EL (cell line): ENCODE measurements at places on chromosomes 1 and 21.

- no peak for DNase-seq
Observed at GRCh38 chr1:198287916-198288315, 131.1 kb downstream of the NEK7 start.

DNA sequence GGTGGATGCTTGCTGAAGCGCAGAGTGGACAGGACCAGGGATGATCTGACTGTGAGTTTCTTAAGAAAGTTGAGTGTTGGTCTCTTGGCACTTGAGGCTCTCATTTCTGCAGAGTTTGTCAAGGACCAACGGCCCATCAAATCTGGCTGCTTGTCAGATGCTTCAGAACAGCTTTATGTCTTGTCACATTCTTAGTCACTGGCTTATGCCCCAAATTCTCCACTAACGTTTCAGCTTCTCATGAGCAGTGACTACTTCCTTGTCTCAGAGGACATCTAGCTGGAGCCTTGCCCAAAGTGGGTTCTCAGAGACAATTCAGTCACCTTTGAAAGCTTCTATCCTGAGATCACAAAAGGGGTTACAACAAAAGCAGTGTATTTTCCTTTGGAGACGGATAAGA is 92.3 kb downstream of the ST6GALNAC5 start:
- DNase-seq = peak; percentile 20

DNA sequence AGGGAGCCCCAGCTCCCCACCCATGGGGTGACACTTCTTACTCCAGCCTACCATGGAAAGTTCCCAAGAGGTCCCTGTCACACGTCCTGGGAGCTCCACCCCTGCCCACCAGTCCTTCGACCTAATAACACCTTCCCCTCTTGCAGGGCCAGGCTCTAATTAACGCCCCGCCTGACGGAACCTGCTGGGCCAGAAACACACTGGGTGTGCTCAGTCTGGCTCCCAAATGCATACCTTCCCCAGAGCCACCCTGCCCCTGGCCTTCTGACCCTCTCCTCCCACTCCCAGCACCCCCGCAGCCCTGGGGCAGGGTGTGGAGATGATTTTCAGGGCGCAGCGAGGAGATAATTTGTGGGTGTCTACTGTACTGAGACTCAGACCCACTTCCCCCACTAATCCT is 20.6 kb downstream of the PGLYRP3 start:
- DNase-seq = no peak

GRCh38 chr1:45328680-45329079 is 2.0 kb downstream of the HPDL start:
- DNase-seq = no peak

GRCh38 chr1:2255420-2256369 is 27.6 kb downstream of the SKI start:
- DNase-seq = peak; percentile 74

GRCh38 chr21:42022091-42022430 is 11.9 kb upstream of the ZBTB21 start:
- DNase-seq = no peak

DNA sequence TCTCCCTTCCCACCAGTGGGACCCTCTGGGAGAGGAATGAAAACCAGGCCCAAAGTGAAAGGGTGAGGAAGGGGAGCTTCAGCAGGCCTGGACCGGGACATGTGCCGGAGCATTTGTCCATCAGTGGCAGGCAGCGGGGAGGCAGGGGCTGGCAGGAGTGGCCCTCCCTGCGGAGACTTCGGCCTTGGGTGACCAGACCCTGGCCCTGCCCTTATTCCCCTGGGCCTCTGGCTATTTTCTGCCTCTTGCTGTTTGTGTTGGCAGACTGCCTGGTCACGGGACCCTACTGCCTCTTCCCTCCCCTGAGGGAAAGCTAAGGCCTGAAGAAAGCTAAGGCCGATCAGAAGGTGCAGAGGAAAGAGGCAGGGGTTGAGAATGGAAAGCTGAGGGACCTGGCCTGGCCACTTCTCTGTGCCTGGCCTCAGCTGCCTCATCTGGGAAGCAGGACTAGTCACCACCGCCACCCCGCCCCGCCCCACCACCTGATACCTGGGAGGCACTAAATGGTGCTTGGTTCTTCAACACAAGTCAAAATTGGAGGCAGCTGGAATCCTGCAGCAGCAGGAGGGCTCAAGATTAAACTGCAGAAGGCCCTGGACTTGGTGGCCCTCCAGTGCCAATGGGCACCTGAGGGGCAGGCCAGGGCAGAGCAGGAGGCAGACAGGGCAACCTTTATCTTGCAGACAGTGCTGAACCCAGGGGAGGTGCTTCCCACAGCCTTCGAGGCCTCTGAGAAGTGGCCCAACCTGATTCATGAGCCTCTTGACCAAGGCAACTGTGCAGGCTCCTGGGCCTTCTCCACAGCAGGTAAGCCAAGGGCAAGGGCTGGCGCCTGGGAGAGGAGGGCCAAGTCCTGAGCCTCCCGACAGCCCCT is 7.9 kb downstream of the TINAGL1 start:
- peak; percentile 73 for DNase-seq

GRCh38 chr1:74375376-74375775 is 137.0 kb downstream of the LRRC53 start:
- DNase-seq = no peak

- DNase-seq = peak; percentile 38
Observed at GRCh38 chr1:236808564-236809130, 13.6 kb downstream of the MTR start.

- no peak for DNase-seq
Observed at GRCh38 chr1:114723915-114724314, 7.3 kb upstream of the NRAS start.

GRCh38 chr1:31751822-31752241 is 12.3 kb downstream of the ADGRB2 start:
- no peak for DNase-seq

DNA sequence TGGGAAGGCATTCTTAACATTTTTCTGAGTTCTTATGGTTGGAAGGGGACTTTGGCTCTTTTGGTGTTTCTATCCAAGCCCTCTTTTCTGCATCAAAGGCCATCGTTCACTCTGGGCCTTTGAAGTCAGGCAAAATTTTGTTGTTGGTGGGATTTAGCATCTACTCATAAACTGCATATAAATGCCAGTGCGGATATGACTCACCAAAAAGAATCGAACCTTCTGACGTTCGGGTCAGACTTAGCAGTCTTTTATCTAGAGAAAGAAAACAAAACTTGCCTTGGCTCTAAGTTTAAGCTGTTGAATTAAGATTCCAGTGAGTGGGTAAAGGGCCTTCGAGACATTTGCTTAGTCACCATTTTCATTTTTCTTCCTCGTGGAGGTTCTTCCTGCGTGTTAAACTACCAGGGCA is 51.4 kb downstream of the EVA1C start:
- DNase-seq = peak; percentile 95

DNA sequence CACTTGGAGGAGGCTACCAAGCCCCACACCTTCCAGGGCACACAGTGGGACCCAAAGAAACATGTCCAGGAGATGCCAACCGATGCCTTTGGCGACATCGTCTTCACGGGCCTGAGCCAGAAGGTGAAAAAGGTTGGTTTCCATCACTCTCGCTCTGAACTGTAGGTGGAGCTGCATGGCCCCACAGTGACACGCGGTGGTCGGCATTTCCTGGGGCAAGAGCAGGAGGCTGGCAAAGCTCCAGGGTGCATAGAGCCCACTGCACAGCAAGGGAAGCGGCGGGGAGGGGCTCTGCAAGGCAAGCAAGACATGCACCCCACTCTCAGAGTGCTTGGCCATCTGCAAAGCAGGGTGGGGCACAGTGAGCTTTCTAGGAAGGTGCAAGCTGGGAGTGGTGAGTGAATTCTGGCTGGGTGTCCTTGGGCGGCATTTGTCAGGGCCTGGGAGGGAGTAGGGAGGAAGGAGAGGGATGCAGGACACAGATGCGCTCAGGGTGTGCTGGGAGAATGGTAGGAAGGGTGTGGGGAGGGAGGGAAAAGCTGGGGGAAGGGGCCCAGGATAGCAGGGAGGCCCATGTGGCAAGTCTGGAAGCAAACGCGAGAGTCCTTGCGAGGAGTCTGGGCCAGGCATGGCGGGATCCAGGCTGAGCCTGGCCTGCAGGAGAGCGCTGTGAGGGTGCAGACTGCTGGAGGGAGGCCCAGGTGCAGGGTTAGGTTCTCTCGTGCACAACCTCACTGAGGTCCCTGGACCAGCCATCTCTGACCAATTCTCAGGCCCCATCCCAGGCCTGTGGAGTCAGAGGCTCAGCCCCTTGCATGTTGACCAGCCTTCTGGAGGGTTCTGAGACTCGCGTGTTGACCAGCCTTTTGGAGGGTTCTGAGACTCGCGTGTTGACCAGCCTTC is 11.0 kb downstream of the TRPM2 start:
- DNase-seq = no peak

- DNase-seq = peak; percentile 94
Observed at GRCh38 chr1:26768755-26769154, 19.0 kb upstream of the PIGV start.

GRCh38 chr1:209900734-209901133 is 37.3 kb upstream of the SYT14 start:
- peak; percentile 79 for DNase-seq

DNA sequence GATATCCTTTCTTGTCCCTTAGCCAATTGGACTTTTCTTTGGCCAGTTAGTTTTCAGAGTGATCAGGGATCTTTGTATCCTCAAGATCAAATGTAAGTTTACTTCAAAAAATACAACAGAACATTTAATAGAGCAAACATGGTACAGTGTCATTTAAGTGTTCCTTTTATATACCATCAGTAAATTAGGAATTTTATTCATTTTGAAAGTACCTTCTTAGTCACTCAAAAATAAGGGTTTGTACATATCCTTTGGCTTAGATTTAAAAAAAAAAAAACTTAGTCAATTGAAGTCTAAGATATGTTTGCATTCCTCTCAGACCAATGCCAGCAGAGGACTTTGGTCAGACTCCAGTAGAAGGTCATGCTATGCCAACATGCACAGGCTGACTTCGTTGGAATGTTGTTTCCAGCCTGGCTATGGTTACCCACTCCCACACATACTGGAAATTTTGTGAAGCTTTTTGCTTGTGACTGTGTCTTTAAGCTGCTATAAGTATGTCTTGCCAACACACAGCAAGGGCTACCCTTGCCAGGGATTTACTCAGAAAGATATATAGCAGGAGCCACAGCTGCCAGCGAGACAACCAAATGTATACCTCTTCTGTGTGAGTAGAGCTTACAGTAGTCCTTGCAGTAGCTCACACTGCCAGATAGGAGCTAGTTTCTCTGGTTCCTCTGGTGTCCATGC is 81.5 kb upstream of the LRIF1 start:
- peak; percentile 28 for DNase-seq

DNA sequence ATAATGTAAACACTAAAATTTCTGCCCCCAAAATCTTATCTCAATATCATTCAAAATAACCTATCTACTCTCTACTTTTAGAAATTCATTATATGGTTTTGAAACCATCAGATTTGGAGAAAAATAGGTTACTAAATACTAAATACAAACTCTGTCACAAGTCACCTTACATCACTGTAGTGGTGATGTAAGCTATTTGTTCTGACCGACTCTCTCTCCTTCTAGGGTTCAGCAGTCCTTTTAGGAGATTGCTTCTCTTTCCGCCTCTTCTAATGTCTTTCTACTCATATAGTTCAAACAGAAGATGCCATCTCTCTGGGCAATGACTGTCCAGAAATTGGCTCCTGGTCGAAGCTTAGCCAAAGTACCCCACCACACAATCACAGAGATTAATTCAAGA is 93.1 kb downstream of the EPS15 start:
- no peak for DNase-seq

GRCh38 chr1:119799599-119800177 is 11.6 kb downstream of the REG4 start:
- no peak for DNase-seq

GRCh38 chr1:14800500-14801076 is 202.1 kb downstream of the KAZN start:
- DNase-seq = no peak

- no peak for DNase-seq
Observed at GRCh38 chr1:29415156-29415830, 179.0 kb downstream of the PTPRU start.

DNA sequence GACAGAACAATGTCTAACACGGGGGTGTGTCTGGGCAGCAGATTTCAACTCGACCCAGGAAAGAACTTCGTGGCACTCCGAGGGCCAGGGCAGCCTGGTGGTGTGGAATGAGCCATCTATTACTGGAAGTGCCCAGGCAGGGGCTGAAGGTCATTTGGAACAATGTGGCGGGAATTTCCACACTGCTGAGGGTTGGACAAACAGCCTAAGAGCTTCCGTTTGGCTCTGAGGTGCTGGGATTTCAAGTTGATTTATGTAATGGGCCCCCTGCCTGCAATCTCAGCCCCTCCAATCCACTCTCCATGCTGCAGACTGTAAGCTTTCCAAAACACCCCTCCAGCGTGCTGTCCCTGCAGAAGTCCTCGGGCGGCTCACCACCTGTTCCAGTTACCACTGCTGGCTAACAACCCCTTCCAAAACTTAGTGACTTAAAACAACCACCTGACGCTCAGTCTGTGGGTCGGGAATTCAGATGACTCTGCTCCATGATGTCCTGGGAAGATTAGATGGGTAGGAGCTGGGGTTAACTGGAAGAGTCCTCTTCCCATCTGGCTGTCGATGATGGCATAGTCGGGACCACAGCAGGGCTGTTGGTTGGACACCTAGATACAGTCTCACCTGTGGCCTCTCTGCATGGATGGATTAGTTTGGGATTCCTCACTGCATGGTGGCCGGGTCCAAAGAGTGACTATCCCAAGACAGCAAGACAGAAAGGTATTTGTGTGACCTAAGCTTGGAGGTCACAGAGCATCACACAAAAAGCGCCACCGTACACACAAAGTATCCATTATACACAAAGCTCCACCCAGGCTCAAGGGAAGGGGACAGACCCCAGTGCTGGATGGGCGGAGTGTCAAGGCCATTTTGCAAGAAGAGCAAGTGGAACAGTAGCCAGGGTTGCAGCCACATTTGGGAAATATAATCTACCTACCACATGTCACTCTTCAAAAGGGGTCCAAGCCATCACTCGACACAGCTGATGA is 89.7 kb upstream of the IFFO2 start:
- no peak for DNase-seq

- no peak for DNase-seq
Observed at GRCh38 chr1:5001466-5001865, 347.1 kb downstream of the AJAP1 start.

- DNase-seq = no peak
Observed at GRCh38 chr1:16218014-16218673, 5.7 kb upstream of the ARHGEF19 start.

- peak; percentile 62 for DNase-seq
Observed at GRCh38 chr1:230868736-230869385, 540 bp upstream of the C1orf198 start.

DNA sequence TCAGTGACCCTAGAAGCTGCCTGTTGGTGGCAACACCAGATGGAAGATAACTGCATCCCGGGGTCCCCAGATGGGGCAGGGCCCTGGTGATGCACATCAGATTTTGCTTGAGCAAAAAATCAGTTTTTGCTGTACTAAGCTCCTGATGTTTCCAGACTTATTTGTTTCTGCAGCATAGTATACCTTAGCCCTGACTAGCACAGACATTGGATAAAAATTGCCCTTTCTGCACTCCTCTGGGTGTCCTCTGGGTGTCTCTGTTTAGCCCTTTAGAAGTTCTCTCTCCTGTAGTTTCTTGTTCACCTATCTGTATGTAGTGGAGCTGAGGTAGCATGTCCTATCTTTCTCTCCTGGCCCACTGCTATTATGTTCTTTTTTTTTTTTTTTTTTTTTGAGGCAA is 30.3 kb upstream of the PLA2G2C start:
- peak; percentile 28 for DNase-seq

- DNase-seq = no peak
Observed at GRCh38 chr1:13809461-13810159, 109.6 kb downstream of the PRDM2 start.
